ENCODE measurements at places on chromosomes 16 and 17. TPM values are rescaled to one million over a fixed set of nuclear protein-coding genes. Genes with fewer than 3 reads are reported as not detected.

Gene SRCIN1
- 0.92 TPM for total RNA-seq

Gene LPO
- not detected for total RNA-seq

Gene HS3ST2
- not detected for total RNA-seq

Gene ADAM11
- 0.33 TPM for total RNA-seq

Gene SSTR5
- not detected for total RNA-seq

GRCh38 chr16:55539488-55539887 lies 27.0 kb upstream of the CAPNS2 start:
- DNase-seq: no peak

- no peak for DNase-seq
Observed at GRCh38 chr17:48545539-48545938, 630 bp upstream of the HOXB2 start.

- peak; percentile 36 for DNase-seq
Observed at GRCh38 chr16:53053967-53054669, 673 bp upstream of the CHD9 start.

DNA sequence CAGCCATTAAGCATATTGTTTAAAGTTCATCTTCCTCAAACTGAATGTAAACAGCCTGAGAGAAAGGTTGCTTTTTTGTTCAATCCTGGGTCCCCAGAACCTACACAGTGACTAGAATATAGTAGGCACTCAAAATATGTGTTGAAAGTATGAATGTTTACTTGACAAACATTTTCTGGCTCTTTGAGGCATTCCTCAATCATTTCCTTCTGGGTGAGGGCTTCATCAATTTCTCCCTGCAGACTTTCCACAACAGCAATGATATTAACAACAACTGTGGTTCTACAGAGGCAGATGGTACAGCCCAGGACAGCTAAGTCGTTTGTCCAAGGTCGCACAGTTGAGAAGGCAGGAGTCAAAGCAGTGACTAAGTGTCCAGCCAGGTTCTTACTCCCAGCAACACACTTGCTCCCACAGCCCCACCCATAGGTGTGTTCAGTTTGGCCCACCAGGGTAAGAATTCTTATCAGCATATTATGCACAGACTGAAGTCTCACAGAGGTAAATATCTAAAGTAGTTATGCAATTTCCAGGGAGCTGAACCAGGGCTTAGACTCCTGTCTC lies 61.1 kb downstream of the HS3ST3B1 start:
- no peak for DNase-seq

- DNase-seq: peak; percentile 77
Observed at GRCh38 chr16:70523743-70524398, at the start of gene SF3B3. TSS of gene SF3B3 (plus strand) at chr16:70523816. CDS start at chr16:70526657, 2,841 bp downstream.

DNA sequence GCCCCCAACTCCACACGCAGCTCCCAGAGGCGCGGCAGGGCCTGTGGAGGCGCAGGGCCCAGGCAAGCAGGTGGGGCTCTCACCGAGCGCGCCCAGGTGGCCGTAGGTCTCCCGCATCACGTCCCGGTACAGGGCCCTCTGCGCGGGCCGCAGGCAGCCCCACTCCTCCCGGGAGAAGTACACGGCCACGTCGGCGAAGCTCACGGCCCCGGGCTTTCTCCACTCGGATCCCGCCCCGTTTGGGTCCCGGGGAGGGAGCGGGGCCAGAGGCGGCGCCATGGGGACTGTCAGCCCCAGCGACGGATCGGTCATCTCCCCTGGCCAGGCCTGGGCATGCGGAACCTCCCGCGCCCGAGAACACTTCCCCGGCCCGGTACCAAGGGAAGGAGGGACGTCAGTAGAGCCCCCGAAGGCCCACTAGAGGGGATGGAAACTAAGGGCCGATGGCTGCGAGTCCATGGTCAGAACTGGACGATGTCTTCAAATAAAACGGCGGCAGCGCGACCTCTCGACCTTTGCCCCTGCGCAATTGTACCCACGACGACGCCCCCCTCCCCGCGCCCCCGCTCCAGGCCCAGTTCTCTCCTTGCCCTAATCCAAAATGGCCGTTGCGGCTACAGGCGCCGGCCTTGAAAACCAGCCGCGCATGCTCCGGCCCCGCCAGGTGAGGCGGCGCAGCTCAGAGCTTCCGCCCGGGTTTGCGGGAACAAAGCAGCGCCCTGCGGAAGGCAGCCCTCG lies at the start of gene ZNF747:
TSS of gene ZNF747 (minus strand) at position 491 of the 738 bp plus-strand sequence. CDS start at position 312, 179 bp downstream.
- DNase-seq: peak; percentile 94

GRCh38 chr17:193841-194806 lies 12.7 kb upstream of the DOC2B start:
- DNase-seq: no peak

GRCh38 chr16:7716660-7717550 lies 384.3 kb downstream of the RBFOX1 start:
- DNase-seq: no peak

- DNase-seq: no peak
Observed at GRCh38 chr17:72205357-72205756, 84.5 kb downstream of the SOX9 start.

DNA sequence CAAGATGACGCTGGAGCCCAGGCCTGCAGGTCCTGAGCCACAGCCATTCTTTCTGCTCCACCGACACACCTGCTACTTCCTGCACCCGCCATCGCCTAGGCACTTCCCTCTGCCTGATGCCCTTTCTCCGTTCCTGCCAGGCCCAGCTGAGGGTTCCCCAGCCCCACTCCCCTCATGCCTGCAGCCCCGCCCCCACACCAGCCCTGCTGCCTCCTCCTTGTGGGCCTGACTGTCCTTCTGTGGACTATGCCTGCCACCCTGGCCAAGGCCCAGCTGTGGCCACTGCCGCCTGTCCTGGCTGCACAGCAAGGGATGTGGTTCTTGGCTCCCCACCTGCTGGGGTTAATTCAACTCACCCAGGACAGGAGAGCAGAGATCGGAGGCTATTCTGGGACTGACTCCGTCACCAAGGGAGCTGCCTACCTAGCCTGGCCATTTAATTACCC lies 7.5 kb downstream of the NATD1 start:
- no peak for DNase-seq

DNA sequence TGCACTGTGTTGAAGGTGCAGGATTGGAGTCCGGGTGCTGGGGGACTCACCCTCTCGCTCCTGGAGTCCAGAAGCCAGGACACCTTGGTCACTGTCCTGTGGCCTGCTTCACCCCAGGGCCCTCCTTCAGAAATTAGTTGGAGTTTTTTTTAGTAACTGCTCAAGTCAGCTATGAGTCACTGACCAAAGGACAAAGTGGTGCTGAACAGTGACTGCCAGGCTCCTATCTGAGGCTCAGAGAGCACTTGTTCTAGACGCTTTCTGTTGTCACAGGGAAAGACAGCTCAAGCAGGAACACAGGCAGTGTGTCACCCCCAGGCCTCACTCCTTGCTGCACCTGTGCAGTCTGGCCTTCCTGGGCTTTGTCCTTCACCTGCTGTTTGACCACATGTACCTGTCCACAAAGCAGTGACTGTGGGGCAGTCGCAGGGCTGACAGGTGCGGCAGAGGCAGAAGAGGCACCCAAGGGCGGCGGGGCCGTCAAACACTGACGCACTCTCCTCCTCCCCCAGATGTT lies 4.1 kb upstream of the FAAP100 start:
- no peak for DNase-seq

DNA sequence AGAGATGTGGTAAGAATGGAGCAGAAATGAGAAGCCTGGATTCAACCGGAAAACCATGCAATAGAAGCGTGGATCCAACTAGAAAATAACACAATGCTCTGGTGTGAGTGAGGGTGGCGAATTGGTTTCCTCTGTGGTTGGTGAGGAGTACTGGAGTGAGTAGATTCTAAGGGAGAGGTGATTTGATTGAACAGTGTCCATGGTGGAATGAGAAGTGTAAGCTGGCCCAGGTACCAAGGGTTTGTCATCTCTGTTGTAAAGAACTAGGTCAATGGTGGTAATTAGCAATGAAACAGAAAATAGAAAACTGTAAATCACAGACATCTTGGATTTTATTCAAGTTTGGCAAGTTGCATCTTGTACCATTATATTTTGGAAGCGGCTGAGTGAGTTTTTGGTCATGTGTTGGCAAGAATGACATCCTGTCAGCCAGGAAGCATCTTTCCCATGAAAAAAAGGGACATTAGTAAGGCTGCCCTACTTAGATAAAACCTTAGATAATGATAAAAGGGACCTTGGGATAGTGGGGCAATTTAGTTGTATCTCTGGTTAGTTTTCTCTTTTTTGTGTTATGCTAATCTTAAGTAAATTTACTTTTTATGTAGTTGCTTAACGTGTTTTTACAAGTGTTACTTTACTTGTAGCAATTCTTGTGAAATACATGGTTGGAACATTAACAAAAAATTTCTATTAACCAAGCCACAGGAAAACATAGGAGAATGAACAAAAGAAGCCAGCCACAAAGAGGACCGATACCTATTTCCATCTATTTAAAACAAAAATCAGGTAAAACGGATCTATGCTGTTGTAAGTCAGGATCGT lies 20.9 kb downstream of the HSD17B2 start:
- no peak for DNase-seq

DNA sequence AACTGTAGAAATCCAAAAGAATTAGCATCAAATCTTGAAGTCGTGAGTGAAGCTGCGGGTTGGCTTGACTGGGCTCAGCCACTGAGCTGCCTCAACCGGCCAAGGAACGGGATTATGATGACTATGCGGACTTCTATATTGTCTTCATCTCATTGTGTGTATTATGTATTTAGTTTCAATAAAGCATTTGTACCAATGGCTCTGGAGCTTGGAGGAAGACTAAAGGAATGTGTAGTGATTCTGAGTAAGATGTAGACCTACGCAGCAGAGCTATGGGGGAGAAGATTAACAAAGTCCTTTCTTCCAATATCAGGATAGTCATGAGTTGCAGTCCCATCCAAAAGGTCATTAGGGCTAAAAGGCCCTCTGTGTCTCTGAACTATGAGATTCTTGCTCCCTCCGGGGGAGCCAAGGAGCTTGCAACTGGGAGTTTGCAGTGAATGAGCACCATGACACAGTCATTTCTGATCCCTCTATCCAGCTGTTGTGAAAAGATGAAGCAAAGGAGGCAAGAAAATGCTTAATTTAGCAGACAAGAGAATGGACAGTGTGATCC lies 8.3 kb downstream of the EME1 start:
- no peak for DNase-seq

DNA sequence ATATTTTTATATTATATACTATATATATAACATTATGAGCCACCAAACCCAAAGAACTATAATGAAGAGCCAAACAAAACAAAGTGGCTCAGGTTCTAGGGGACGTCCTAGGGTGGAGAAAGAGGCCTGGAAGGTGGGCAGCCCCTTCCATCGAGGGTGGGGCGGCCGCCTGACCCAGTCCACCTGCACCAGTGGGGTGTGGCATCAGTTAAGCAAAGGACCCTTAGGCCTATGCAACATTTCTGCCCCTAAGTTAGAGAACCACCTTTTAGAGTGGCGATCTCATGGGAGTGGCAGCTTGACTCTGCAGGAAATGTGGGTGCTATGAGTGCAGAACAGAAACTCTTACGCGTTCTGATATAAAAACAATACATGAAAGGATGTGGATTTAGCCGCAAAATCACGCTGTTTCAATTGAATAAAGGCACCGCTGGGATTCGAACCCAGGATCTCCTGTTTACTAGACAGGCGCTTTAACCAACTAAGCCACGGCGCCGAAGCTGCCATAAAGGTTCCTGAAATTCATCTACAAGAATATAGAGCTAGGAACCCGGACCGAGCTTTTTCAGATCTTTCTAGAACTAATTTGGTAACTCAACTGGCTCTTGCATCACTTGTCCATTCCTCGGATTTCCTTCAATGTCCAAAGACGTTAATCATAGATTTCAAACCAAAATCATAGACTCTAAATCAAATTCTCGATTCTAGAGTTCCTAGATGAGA lies 15.6 kb upstream of the AURKB start:
- peak; percentile 86 for DNase-seq

DNA sequence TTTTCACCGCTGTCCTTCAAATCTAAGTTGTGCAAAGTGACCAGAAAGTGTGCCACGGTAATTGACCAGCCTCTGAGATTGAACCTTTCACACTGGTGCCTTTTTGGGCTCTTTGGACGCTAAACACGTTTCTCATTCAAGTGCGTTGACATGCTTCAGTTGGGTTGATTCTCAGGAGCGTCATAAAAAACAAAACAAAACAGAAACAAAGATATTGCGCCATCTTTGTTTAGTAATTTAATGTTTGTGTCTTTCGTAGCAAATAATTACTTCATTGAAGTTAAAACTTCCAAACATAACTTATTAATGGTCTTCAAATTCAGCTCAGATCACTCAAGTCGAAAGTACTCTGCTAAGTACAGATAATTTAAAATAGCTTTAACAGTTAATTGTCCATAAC lies 80.2 kb downstream of the OR1D5 start:
- no peak for DNase-seq

- DNase-seq: no peak
Observed at GRCh38 chr17:4329838-4330237, 36.6 kb downstream of the UBE2G1 start.

GRCh38 chr17:19570544-19571062 lies 36.9 kb downstream of the SLC47A1 start:
- DNase-seq: no peak

GRCh38 chr17:76049836-76050537 lies 22.3 kb downstream of the SRP68 start:
- no peak for DNase-seq

- no peak for DNase-seq
Observed at GRCh38 chr17:2916461-2916860, 120.2 kb downstream of the RAP1GAP2 start.

DNA sequence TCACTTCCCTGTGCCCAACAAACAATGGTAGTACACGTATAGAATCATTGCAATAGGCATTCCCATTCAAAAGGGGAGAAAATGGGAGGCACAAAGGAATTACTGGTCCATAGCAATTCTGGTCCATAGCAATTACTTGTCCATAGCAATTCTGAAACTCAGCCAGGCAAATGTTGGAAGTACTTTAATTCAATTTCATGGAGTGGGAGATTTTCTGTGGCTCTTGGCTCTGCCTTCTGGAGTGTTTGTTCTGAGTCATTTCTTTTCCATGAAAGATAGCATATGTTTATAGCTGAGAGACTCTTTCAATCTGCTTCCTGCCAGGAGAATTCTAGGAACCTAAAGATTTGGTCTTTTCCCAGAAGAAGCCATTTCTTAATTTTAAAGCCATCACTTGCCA lies 182.8 kb upstream of the ELAC2 start:
- DNase-seq: no peak

DNA sequence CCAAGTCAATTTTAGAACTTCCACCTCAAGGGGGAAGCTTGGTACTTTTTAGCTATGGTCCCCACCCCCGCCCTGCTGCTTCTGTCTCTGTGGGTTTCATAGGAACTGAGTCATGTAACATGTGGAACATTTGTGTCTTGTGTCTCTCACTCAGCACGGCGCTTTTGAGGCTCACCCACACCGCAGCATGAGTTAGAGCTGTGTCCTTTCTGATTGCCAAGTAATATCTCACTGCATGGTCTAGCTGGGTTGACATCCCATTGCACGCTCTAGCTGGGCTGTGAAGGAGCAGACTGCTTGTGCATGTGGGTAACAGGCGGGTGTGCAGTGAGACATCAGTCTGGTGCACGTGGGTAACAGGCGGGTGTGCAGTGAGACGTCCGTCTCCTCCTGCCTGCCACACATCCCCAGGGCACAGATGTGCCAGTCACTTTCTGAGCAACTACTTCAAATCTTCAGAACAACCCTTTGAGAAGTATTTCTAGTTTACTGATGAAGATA lies 26.4 kb upstream of the SLC7A5 start:
- peak; percentile 96 for DNase-seq

- no peak for DNase-seq
Observed at GRCh38 chr17:34671191-34671590, 91.8 kb downstream of the TMEM132E start.

GRCh38 chr16:31361201-31362110 lies 6.5 kb downstream of the ITGAX start:
- no peak for DNase-seq

All from activated CD4-positive, alpha-beta memory T cell treated with anti-CD3 and anti-CD28 coated beads for 36 hours (primary cell).